ENCODE measurements at places on chromosomes 7 and 10.

- DNase-seq, result no peak
Observed at GRCh38 chr10:106780632-106781031, 383.9 kb downstream of the SORCS1 start.

DNA sequence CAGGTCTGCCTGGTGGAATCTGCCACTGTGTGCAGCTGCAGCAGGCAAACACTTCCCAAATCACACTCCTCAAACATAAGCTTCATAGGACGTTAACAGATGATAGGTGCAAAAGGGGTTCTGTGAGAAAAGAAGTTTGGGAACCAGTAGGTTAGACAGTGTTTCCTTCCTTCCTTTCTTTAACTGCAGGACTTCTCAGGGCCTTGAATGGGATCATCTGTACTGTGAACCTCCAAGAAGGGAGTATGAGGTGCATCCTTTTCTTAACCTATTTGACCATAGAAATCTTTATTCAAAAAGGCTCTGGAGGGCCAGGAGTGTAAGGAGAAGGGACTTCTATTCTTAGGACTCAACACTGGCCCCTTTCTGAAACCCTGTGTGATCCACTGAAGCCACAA, 33.0 kb downstream of the CAMK2B start:
- no peak for DNase-seq

DNA sequence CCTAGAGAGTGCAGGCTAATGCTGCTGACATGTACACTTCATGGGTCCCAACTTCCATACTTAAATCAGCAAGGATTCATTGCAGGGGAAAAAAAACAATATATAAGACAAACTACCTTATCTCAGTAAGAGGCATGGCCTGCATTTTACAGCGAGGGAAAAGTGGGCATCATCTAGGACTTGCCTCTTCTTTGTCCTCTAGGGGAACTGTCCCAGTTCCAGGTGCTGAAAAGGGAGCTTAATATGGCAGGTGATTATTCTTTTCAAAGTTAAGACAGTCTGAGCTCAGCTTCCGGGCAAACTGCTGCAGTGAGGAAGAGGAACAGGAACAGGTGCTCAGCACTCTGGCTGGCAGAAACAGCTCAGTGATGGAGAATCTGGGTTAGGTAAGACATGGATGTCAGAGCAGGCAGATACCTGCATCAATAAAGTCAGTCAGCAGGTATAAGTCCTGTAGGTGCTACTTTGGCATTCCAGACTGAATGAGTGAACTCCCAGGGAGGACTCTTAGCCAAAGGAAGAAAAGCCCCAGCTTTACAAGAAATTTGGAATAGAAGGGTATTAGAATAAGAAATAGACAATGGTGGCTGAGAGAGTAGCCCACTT, 147.2 kb downstream of the TMEM178B start:
- DNase-seq, result no peak

- DNase-seq, result peak; percentile 24
Observed at GRCh38 chr7:127844165-127844564, 187.1 kb downstream of the LRRC4 start.

DNA sequence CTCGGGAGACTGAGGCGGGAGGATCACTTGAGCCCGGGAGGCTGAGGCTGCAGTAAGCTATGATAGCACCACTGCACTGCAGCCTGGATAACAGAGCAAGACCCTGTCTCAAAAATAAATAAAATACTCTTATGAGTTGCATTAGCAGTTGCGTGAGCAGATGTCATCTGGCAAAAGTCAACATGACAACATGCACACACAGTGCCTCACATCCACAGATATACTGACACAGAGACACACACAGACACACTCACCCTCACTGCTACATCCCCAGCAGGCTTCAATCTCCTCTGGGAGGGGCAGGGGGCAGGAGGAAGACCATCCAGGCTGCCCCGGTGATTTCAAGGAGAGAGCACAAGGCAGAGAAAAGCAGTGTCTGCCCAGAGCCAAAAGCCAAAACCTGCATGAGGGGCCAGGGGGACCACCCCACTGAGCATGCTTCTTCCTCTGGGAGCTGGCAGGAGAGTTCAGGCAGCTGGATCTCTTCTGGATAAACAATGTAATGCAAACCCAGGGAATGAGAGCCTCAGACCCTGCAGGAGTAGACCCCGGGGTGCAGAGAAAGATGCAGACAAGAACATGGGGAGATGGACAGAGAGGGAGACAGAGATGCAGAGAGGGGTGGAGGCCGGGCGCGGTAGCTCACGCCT, 9.6 kb upstream of the ELN start:
- no peak for DNase-seq

- no peak for DNase-seq
Observed at GRCh38 chr7:31020161-31020560, 31.9 kb upstream of the ADCYAP1R1 start.

DNA sequence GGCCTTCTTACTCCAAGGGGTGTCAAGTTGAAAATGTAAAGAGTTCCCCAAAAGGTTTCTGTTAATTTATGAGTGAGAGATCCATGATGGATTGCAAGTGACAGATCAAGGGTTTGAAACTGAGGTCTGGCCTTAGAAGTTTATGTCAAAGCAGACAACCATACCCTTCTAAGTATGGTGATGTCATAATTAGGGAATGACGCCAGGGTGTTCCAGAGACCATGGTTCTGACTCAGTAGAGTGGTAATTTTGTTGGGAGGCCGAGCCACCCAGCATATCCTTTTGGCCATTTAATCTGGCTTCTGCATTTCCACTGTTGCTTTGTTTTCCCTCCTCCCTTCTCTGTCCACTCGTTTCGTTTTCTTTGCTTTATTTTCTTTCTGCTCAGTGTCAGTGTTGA, 2.7 kb downstream of the TRUB1 start:
- no peak for DNase-seq

- DNase-seq, result no peak
Observed at GRCh38 chr10:58518775-58519174, 6.1 kb downstream of the BICC1 start.

DNA sequence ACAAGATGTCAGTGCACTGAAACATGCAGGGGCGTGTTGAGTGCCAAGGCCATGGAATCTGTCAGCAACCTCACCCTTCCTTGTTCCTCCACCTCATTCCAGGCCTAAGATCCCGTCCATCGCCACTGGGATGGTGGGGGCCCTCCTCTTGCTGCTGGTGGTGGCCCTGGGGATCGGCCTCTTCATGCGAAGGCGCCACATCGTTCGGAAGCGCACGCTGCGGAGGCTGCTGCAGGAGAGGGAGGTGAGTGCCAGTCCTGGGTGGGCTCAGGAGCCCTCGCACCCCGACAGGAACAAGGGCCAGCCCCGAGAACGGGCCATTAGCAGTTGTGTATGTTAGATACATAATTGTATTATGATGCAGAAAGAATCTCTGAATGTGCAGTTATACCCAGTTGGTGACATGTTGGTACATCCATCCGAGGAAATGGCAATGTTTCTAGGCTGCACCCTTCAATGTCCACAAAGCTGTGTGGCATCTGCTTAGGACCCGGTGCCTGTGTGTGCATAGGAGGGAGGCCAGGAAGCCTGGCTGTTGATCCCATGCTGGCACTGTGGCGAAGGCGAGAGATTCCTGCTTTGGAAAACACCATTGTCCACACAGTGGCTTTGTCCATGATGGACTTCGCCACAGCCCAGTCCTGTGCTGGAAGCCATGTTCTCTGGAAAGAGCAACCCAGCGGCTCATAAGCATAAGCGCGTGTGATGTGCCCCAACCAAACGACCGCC, 154.2 kb downstream of the EGFR start:
- DNase-seq, result no peak

- no peak for DNase-seq
Observed at GRCh38 chr10:75717126-75717916, 285.9 kb downstream of the LRMDA start.

GRCh38 chr10:17989908-17990767, 38.4 kb downstream of the SLC39A12 start:
- no peak for DNase-seq

DNA sequence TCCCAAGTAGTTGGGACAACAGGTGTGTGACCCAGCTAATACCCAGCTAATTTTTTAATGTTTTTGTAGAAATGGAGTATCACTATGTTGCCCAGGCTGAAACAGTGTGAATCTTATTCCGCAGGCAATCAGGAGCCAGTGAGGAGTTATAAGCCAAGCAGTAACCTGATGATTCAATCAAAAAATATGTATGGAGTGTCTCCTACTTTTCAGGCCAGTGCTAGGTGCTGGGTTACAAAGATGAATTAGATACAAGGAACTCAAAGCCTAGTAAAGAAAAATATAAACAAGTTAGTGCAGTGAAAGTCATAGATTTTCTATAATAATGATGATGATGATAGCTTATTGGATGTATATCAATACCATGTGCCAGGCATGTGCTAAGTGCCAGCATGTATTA, 13.2 kb upstream of the IFRD1 start:
- no peak for DNase-seq

GRCh38 chr10:62186999-62187675, 81.5 kb downstream of the RTKN2 start:
- no peak for DNase-seq

DNA sequence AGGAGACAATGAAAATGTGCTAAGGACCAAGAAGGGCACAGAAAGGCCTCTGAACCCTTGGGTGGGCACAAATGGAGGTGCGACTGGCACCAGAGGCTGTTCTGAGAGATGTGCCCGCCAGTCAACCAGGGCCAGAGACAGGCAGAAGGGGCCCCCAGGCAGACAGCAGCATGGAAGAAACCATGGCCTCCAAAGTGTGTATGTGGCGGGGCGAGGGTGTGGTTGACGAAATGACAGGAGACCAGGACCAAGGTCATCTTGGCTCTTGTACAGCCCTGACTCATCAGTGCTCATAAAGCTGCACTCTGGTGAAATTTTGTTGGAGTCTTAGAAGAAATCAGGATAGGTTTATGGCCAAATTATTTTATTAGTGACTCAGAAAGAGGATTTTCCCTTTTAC, 4.0 kb upstream of the MRPS24 start:
- no peak for DNase-seq

DNA sequence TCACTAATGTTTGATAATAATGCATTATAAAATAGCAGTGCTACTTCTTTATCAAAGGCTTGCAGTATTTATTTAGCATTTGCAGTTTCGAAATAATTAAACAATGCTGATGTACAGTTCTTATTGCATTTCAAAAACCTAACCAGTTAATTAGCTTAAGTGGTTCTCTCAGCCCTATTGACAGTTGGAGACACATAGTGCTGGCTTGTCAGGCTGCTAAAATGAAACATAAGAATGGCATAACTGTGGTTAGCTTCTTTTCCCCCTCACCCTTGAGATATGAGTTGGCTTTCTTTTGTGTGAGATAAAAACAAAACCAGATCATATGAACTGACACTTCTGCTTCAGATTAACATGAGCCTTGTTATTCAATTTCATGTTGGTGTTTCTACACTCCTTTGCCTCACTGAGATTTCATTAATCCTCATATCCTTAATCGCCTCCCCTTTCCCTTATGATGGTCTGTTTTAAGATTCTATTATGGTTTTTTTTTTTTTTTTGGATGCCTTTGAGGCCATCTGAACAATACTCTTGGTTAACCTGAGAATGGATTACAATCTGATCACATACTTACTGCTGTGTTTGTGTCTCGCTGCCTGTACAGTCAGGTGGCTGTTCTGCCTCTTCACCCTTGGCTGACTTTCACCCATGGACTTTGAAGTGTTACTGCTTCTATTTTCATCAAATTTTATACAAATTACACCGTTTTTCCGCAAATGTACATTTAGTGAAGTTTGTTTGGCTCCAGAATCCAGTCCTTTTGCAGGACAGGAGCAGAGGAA, 108.0 kb downstream of the SDK1 start:
- DNase-seq, result no peak

GRCh38 chr10:78913219-78914059, 155.3 kb upstream of the ZMIZ1 start:
- DNase-seq, result peak; percentile 59

DNA sequence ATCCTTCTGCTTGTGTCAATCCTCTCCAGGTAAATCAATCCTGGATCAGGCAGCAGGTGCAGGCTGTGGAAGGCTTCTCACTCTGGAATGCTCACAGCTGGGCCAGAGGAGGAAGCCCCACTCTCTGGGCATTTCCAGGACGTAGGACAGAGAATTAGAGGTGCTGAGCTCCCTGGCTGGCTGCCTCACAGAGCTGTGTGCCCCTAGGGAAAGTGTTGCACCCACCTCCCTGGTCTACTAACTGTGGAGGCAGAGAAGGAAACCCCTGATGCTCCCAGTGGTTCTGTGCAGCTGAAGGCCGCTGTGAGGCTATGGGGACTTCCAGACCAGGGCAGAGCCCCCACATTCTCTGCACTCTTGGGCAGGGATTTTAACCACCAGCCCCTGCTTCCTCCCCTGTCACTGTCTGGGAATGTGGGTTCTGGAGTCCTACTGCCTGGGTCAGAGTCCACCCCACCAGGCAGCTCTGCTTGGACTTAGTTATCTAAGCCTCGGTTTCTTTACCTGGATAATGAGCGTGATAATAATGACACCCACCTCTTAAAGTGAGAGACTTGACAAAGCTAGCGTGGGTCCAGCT, 73.5 kb upstream of the EEPD1 start:
- no peak for DNase-seq

- DNase-seq, result no peak
Observed at GRCh38 chr7:92849322-92849721, 12.9 kb upstream of the CDK6 start.

DNA sequence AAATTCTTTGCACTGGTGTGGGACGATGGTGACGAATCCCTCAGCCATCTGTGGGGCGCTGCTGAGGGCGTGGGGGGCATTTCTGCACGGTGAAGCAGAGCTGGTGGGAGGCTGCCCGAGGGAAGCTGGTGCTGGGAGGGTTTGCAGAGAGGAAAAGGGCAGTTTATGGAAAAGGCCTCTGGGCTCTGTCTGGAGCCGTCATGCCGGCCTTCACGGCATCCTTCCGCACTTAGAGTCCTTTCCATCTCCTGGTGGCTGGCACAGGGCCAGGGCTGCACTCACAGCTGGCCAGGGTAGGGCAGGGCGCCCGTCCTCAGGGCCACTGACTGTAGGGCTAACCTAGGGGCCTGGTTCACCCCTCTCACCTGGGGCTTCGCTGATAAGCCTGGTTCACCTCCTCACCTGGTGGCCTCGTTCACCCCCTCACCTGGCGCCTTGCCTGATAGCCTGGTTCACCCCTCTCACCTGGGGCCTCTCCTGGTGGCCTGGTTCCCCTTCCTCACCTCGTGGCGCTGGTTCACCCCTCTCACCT, 598 bp upstream of the AMZ1 start:
- DNase-seq, result no peak

DNA sequence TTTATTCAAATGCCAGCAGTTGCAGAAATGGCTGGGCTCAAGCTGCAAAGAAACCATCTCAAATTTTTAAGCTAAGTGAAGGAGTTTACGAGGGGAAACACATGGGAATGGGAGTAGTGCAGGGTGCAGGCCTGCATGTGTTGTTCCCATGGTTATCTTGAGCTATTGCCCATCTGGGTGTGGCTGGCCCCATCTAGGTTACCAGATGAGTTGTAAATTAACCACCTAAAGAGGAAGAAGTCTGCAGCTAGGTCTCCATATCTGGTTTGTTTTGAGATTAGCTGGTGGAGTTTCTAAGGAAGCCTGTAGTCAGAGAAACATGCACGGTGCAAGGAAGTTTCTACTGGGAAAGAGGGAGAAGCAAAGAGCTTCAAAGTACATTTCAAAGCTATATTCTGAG, 23.3 kb upstream of the STEAP2 start:
- no peak for DNase-seq

GRCh38 chr7:70571961-70572360, 560.0 kb upstream of the GALNT17 start:
- DNase-seq, result no peak

GRCh38 chr7:51639661-51640334, 323.2 kb upstream of the COBL start:
- DNase-seq, result no peak

GRCh38 chr7:141073641-141074161, at the start of gene TMEM178B:
TMEM178B (plus strand) TSS chr7:141074064.
- DNase-seq, result peak; percentile 16
